Activated CD4-positive, alpha-beta T cell treated with anti-CD3 and anti-CD28 coated beads for 1 hour (primary cell): ENCODE measurements at places on chromosomes 5 and 9.

DNA sequence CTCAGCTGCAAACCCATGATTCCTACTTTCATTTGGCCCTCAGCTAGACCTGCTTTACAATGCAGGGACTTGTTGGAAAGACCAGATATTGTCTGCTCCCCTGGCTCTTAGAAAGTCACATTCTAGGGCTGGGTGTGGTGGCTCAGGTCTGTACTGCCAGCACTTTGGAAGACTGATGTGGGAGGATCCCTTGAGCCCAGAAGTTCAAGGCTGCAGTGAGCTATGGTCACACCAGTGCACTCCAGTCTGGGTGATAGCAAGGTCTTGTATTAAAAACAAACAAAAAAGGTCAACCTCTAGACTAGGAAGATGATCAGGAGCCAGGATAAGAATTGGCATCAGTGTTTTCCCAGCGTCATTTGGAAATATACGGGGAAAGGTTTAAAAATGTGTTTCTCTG is 145.8 kb downstream of the PALM2AKAP2 start:
- DNase-seq: no peak

DNA sequence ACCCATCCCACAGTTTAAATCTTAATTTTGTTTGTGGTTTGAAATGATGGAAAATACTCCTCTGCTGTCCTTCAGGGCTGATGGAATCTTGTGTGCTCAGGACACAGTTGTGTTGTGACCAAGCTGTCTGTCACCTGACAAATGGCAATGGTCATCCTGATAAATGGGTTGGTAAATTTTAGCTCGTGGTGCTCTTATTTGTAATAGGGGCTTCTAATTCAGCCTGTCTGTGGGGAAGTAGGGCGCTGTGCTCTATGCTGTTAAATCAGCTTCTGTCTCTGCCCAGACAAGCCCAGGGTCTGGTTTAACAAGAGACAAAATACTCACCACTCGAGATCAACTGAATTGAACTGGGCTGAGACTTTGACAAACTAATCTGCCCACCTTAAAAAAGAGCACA is 4.5 kb downstream of the LRRTM2 start:
- DNase-seq: no peak

- no peak for DNase-seq
These were observed 404.7 kb upstream of the RORB start for GRCh38 chr9:74092491-74092834.

GRCh38 chr5:476102-476813 is 33.3 kb downstream of the EXOC3 start:
- DNase-seq: no peak

- no peak for DNase-seq
These were observed 295.9 kb downstream of the PSAT1 start for GRCh38 chr9:78592811-78593210.

DNA sequence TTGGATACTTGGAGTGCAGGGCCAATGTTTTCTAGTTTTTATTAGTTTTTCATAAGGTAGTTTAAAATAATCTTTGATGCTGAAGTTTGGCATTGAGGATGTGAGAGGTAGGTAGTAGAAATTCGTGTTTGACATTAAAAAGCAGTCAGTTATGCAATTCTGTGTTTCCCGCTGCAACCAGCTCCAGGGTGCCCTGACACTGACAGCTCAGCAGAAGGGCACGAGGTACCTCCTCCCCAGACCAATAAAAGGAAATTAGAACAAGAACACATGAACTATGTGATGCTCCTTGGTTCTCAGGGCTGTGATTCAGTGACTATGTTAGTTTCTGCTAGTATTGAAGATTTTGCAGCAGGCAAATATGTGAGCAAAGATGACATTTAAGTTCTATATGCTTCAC is 40.2 kb downstream of the NSUN2 start:
- DNase-seq: no peak
